ENCODE measurements at places on chromosomes 6 and 20.

DNA sequence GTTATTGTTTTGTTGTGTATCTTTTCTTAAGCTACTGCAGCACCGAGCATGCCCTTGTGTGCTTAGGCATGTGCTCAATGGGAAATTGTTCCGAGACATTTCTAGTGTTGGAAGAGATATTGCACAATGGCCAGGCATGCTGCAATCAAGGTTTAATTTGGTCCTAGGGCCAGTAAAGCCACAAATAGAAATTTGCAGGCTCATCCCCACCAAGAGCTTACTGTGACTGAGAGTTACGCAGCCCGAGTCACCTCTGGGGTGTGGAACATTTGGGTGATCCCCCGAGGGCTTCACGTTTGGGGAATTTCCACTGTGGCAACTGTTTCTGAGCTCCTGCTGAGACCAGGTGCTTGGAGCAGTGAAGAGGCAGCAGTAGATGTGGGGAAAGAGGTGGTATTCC is 65.8 kb downstream of the ADTRP start:
- DNase-seq = no peak

- DNase-seq = peak; percentile 45
Measured at GRCh38 chr20:62739581-62740285, 31.1 kb downstream of the NTSR1 start.

DNA sequence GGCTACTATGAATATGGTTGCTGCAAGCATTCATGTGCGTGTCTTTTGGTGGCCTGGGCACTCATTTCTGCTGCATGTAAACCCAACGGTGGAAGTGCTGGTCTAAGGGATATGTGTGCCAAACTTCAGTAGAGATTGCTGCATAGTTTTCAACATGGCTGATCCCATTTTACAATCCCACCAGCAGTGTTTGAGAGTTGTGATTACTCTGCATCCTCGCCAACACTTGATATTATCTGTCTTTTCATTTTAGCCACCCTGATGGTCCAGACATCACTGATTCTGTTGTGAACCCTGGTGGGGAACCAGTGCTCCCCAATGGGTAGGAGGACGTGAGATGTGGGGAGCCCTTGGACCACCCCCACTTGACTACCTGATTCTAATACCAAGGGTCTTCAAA is 27.5 kb downstream of the PACSIN1 start:
- DNase-seq = no peak

DNA sequence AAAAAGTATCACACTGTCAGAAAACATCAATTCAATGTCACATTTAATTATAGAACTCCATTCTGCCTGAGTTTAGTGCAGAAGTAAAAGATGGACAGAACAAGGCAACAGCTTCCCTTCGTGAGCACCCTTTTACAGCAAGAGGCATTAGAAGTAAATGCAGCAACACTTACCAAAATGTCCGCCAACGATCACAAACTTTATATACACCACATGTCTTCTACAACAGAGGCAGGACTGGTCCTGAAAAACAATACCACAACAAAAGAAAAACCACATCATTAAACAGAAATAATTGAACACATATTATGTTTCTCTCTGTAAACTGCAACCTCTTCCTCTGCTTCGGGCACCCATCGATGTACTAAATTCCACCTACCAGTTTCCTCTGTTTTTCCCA is 92.9 kb downstream of the FYN start:
- DNase-seq = no peak

GRCh38 chr20:58478141-58478805 is 36.9 kb downstream of the APCDD1L start:
- no peak for DNase-seq

GRCh38 chr20:10498200-10498599 is 63.1 kb downstream of the SLX4IP start:
- DNase-seq = no peak

DNA sequence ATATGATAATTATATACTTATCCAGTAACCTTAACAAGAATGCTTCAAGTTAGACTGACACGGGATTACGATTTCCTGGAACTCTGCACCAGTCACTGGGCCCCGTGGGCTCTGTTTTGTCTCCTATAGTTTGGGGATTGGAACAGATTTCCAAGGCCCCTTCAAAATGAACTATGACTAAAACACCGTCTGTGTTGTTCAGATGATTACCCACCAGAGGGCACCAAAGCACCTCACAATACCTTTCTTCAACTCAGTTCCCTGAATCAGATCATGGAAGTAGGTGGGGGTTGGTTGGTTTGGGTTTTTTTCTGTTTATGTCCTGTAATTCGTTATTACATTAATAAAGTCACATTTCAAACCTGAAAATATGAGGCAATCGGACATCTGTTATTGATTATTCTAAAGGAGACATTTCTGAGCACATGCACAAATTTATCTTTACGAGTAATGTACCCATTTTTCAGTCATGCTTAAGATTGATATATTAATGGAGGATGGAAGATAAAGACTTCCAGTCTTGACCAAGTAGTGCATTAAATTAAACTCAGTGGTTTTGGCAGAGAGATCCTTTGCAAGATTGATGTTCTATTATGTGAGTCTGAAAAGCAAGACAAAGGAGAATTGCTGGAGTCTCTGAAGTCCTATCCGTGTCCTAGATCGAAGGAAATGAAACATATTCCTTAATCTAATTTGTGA is 112.0 kb upstream of the COL21A1 start:
- peak; percentile 58 for DNase-seq

DNA sequence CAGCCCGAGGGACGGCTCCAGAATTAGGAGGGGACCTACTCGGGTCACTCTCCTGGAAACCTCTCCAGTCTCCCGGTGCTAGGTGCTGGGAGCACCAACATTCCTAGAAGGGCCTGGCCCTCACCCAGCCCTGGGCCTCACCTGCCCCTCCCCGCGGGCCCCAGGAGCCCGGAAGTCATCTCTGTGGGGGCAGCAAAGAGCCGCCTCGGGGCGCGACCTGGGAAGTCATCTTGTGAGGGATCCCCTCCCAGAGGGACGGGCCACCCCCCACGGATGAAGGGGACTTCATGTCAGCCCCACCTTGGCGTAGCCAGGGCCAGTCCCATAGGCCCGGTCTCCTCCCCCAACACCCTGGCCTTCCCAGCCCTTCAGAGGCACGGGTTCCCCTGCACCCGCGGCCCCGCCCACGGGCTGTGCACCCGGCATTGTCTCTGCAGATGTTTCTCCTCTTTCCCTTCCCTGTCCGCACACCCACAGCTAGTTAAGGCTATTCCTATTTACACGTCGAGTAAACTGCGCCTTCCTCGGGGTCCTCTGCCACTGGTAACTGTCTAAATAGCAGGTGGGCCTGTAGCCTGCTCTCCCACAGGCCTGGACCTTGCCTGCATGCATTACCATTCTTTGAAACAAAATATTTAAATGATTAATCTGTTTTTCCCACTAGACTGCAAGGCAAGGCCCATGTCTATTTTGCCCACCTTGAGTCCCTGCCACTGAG is 896 bp upstream of the RNASET2 start:
- DNase-seq = peak; percentile 63

GRCh38 chr6:28816909-28817807 is 106.6 kb downstream of the TRIM27 start:
- DNase-seq = no peak

DNA sequence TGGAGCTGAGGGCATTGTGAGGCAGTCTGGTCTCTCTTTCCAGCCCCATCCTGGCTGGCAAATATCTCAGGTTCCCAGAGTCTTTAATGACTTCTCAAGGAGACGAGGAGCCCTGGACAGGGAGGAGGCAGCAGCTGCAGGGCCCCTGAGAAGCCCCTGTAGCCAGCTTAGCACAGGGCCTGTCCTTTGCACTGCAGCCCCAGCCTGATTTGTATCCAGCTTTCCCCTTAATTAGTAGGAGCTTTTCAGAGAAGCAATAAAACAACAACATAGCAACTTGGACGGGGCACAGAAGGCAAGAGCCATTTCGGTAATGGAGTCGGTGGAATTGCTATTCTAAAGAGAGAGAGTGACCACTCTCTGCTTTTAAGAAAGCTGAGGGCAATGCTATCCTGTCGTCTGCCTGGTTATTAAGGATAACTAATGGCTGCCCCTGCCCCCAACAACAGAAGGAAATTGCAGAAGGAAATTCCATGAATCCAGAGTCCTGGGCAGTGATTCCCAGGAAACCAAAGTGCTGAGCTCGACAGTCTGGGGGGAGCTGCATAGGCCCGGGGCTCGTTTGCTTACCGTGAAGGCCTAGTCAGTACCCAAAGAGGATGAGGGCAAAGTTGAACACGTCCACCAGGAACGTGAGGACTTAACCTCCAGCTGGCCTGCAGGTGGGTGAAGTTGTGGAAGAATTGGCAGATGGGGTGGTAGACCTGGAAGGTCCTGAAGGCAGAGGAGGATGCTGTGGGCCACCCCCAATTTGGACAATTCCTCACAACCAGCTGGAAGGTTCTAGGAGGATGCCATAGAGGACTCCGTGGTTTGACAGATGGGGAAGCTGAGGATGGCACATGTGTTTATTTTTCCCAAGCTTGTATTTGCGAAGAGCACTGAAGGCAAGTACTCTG is 50.3 kb downstream of the NPEPL1 start:
- no peak for DNase-seq

DNA sequence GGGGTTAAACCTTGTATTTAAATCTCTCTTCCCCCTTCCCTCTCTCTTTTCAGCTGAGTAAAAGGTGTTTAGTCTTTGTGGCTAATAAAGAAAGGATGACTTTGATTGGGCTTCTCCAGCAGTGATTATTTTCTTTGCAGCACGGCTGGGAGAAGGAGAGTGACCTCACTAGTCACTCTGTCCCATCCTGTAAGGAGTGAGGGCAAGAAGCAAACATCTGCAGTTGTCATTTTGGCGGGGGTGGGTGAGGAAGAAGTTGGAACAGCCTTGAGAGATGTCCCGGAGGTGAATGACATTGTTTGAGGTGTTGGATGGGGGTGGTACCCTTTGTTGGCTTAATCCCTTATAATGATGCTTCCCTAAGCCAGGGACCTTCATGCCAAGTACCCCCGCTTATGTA is 223.6 kb downstream of the EYA2 start:
- no peak for DNase-seq

DNA sequence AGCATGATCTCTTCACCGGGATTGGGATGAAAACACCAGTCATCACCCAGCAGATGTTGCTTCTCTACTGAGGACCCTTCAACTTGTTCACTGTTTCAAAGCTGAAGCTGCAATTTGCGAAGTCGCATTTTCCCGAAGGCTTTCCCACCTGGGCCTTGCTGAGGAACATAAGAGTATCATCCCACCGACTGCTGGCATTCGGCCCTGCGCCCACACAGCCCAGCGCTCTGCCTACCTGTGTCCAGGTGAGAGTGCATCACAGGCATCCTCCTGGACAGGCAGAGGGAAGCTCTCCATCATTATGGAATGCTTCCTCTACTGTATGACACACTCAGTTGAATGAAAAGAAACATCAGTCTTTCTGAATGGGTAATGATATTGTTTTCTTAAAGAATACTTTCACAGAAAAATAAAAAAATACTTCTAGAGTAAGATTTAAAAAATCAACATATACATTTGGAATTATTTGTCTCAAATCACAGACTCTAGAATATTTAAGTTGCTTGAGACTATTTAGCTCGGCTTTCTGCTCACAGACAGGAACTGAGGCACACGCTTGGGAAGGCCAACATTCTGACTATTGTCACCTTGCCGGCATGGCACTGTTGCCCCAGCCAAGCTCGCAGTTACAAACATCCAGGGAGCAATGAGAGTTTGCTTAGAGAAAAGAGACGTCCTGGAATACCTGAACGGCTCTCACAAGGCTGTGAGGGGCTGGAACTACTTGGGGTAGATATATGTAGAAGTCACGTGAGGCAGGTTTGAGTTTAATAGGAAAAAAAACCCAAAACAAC is 48.7 kb downstream of the FOXC1 start:
- no peak for DNase-seq

GRCh38 chr6:158383542-158383941 is 71.3 kb downstream of the TULP4 start:
- no peak for DNase-seq

DNA sequence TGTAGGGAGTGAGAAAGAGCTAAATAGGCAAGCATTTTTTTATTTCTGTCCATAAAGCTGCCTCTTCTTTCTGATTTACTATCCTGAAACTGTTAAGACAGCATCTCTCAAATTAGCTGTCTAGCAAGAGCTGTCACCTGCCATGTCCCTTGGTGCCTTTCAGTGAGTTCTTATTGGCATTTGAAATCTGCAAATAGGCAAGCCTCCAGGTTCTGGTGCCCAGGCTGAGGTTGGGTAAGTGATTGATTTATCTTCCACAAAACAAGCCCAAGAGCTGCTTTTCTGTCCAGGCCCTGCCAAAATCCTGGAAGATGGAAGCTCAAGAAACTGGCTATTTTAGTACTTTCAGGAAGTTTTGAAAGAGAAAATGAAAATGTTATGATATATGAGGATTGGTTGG is 22.4 kb downstream of the MANEA start:
- DNase-seq = no peak

DNA sequence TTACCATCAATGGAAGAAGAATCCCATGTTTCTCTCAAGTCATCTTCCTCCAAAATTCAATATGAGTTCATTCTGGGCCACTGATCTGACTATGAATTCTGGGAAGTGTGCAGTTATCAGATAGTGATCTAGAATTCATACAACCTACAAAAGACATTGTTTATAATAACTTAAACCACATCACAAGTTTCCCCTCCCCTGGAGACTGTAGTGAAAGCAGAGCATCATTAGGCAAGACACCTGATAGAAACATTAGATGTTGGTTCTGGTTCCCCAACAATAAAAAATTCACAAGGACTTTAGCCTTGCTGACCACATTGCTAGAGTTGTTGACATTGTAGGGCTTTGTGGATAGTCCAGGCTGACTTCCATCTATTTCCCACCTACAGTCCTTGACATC is 506.4 kb upstream of the JAG1 start:
- DNase-seq = no peak

DNA sequence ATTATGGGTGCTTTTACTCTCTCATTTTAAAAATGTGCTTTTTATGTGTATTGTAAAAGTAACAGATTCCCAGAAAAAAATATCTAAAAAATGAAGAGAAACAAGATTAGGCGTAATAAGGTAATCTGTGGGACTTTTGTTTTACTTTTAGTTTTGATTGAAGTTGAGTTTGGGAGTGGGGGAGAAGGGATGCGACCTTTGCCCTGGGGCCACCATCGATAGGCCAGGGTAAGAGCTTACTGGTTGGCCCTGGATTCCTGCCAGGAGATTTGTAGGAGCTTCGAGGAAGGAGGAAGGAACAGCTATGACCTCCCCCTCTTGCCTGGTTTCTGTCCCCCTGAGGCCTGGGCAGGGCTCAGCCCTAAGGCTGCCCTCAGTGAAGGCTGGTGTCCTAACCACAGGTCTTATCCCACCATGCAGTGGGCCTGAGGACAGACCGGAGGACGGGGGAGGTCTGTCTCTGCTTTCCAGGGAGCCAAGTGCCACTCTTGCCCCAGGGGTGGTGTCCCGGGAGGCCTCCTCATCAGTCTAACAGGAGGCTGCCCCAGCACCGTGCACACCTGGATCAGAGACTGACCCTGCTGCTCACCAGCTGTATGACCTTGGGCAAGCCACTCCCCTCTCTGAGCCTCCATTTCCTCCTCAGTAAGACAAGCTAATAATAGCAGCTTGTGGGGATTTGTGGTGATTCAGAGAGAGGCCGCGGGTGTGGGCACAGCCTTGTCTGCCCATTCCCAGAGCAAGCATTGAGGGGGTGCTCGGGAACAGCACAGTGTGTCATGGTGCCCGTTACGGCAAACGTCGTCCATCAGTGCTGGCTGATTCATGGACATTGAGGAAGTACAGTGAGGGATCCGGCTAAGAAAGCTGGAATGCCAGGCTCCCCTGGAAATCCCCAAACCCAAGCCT is 21.2 kb downstream of the TGM2 start:
- DNase-seq = no peak

Measured in CD4-positive, alpha-beta T cell treated with Interleukin-12 subunit alpha and Interleukin-12 subunit beta, for 1 hour (primary cell).